ENCODE measurements at places on chromosomes 2 and 18. TPM values are rescaled to one million over a fixed set of nuclear protein-coding genes. Genes with fewer than 3 reads are reported as not detected.

- DNase-seq, result no peak
Observed at GRCh38 chr2:69932596-69932922, 17.6 kb downstream of the MXD1 start.

DNA sequence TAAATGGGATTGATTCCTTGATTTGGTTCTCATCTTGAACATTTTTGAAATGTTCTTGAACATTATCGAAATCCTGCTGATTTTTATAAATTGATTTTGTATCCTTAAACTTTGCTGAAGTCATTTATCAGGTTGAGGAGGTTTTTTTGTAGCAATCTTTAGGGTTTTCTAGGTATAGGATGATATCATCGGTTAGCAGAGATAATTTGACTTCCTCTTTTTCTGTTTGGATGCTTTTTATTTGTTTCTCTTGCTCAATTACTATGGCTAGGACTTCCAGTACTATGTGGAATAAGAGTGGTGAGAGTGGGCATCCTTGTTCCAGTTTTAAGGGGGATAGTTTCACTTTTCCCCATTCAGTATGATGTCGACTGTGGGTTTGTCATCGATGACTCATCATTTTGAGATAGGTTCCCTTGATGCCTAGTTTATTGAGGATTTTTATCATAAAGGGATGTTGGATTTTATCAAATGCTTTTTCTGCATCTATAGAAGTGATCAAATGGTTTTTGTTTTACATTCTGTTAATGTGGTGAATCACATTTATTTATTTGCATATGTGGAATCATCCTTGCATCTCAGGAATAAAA is 201.5 kb upstream of the ZSWIM2 start:
- DNase-seq, result no peak

Gene ERFE
- 7.7 TPM for total RNA-seq

Gene CTIF
- 47.2 TPM for total RNA-seq

Gene MTERF4
- 20.2 TPM for total RNA-seq

DNA sequence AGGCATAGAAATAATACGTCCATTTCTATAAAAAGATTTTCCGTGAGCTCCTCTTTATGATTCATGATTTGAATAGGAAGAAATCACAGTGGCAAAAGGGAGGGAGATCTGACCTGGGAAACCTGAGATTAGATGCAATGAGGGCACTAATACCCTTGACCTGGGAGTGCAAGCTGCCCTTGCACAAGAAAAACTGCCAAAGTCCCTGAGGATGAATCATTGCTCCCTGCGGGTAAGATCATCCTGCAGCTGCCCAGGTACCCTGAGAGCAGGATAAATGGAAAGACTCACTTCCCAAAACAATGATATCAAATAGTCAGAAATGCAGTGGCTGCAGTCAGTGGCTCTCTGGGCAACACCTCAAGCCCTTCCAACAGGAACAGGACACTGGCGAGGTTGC is 11.6 kb downstream of the FHL2 start:
- no peak for DNase-seq

DNA sequence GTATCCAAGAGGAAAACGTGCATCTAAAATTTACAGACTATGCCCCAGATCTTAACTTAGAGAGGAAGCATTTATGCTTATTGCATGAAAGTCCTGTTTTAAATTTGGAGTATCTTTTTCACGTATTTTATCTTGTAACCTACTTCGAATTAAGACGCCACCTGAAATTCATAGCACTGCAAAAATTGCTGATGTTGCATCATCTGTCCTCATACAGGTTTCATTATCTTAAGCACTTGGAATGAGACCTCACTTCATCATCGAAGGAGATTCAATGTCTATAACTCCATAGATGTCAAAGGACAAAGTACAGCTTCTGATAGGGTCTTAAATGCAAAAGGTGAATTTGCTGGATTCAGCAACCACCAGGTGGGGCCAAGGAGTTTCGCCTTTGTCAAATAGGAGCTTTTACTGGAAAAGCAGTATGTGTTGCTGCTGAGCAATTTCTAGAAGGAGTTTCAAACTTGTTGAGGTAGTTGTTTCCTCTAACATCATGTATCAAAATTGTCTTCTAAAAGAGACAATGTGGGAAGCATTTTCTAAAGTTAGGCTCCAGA is 106.4 kb upstream of the CCDC85A start:
- peak; percentile 5 for DNase-seq

DNA sequence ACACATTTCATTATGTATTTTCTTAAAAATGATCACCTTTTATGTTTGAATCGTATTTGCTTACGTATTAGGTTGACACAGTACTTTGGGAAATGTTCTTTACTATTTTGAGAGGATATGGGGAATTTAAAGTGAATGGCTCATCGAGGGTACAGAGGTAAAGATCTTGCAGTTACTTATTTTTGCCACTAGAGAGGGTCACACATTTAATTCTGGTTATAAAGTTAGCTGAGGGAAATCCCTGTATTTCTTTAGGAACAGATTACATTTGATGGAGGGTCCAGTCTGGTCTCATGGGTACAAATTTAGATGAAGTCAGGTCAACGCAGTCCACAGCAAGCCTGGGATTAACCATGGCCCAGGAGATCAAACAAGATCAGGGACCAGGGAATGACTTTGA is 24.5 kb downstream of the DYNC2LI1 start:
- no peak for DNase-seq

DNA sequence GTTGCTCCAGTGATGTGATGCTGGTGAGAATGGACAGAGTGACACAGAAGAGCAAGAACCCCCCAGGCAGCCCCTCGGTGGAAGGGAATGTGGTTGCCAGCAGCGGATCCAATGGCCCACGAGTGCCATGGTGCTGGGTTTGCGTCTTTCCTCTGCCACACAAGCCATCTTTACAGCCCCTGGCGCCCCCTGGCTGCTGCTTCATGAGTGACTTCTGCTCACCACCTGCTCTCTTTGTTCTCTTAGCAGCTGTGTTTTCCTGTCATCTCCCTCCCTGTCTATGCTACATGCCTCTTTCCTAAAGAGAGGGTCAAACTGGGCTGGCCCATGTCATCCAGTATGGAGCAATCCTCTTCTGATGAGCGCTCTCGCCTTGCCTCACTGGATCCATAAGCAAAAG is 300.0 kb upstream of the SMIM21 start:
- DNase-seq, result no peak

DNA sequence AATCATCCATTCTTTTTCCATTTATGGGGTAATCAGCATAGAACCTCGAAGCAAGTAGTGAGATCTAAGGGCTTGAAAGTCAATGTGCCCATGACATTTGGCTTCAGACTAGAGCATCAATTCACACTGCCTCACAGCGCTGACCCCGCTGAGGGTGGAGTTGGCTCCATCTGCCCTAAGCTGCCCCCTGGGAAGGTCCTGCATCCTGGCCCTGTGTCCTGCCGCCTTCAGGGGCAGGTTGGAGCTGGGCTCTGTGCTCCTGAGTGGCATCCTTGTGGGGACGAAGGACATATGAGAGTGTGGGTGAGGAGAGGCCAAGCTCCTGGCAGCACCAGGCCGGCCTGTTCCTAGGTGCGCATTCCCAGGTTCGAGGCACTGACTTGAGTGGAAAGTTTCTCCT is 249.4 kb downstream of the FHOD3 start:
- no peak for DNase-seq

Gene CACNB4
- 0.20 TPM for total RNA-seq

Gene RAB6D
- total RNA-seq, result 0.10 TPM

DNA sequence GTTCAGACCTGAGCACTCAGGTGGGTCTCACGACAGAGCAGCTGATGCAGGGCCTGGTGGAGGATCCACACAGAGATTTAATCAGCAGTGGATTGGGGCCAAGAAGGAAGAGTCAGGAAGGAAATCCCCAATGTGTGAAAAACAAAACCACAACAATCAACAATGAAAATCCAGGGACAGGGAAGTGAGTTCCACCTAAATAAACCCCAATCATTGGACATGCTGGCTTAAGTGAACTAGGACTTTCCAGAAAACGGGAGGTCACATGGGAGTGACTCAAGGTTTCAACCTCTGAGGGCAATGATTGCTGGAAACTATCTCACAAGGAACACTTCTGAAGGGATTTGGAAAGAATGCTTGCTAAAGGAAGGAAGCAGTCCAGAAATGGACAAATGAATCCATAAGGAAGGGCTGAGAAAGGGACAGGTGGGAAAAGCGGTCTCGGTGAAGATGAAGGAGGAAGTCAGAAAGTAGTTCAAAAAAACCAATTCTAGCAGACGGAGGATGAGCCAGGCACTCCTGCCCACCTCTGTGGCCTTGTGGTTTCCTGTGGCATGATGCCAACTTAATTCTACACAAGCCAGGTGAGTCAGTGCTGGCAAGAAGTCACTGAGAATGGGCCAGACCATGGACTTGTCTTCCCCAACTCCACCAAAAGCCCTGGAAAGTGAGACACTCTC is 15.4 kb upstream of the XDH start:
- no peak for DNase-seq

DNA sequence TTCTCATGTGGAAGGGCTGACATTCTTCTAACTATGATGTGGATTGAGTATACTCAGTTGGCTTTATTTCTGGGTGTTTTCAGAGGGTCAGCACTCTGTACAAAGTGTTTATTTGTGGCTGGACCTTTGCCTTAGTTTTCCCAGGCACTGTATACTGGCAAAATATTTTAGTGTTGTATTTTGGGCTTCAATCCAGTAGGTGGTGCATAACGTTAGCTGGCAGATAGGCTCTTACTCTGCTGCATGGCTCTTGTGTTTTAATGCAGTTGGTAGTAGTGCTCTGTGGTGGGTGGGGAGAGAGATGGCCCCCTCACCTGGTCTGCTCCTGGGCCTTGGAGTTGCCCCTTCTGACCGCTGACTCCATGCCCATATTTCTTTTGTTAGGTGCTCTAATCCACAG is 75.6 kb upstream of the REG3A start:
- no peak for DNase-seq

DNA sequence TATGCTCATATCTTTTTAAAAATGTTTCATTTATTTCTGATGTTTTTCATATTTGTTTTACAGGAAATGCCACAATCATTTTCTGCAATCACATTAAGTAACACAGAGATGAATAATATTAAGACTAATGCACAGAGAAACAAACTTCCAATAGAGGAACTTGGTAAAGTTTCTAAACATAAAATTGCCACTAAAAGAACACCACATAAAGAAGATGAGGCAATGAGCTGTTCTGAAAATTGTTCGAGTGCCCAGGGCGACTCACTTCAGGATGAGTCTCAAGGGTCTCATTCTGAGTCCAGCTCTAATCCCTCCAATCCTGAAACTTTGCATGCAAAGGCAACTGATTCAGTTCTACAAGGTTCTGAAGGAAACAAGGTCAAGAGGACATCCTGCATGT is 70.4 kb downstream of the APLF start:
- DNase-seq, result no peak

GRCh38 chr2:5749347-5749746 is 57.2 kb downstream of the SOX11 start:
- DNase-seq, result no peak

GRCh38 chr18:45349019-45349418 is 266.3 kb upstream of the SLC14A2 start:
- no peak for DNase-seq

Gene ROCK1
- 18.7 TPM for total RNA-seq

Gene UPP2
- not detected for total RNA-seq

DNA sequence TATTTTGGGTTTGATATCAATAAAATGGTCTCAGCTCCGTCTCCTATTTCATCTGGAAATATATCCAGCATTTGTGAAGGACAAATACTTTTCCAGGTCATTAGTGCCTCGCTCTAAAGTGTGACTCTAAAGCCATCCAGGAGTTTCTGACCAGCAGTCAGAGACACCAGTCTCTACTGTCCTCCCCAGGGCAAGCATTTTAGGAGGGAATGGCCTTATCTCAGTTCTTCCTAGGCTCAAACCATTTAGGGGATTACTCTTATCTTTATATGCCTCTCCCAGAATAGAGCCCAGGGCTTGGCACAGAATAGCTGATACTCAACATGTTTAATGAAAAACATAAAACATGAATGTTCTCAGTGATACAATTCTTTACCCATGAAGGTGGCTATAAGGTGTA is 187.6 kb downstream of the NAPG start:
- no peak for DNase-seq

DNA sequence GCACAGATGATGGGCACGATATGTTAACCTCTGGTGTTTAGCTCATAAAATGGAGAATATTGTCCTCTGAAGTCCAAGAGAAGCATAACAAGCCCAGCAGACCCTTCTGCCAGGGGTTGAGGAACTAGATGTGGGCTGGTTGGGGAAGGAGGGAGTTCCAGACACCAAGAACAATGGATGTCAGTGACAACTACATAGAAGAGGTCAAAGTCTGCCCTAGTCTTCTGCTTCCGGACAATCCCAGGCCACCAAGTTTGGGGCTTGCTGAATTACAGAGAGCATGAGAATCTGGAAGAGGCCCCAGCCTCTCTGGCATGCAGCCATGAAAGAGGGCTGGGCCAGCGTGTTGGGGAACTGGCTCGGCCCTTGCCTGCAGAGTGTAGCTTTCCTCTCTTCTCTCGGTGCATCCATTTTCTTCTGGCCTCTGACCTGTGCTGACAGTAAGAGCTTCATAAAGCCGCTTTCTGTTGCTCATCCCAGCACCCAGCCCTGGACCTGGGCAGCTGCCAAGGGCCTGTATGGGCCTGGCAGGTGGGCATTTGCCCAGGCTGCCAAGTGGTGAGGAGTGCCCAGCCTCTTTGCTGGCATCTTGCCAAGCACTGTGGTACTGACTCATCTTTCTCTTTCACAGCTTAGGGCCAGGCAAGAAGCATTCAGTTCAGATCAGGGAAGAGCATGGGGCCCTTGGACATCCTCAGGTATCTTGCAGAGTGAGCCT is 14.6 kb upstream of the LAPTM4A start:
- peak; percentile 53 for DNase-seq

Gene EHBP1
- total RNA-seq, result 22.7 TPM

Gene SCN1A
- 0.05 TPM for total RNA-seq

Gene SLC4A3
- 0.97 TPM for total RNA-seq

DNA sequence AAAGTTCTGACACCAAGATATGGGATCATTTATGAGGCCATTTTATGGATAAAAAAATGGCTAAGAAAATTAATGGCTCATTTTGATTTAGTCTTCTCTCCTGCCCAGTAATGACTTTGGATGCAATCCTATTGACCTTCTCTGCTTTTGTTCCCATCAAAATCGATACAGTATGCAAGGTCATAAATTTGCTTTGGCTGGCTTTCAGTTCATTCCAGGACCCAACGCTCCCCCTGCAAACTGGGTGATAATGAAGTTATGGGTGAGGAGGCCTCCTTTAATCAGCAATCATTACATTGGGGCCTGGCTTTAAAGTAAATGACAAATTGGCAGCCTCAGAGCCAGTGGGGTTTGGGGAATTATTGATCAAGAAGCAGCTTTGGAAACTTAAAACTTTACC is 351.8 kb upstream of the GYPC start:
- DNase-seq, result no peak

- DNase-seq, result no peak
Observed at GRCh38 chr2:175218551-175218950, 37.0 kb upstream of the ATP5MC3 start.
